DMS79 (cell line): ENCODE measurements at places on chromosomes 7 and 10.

DNA sequence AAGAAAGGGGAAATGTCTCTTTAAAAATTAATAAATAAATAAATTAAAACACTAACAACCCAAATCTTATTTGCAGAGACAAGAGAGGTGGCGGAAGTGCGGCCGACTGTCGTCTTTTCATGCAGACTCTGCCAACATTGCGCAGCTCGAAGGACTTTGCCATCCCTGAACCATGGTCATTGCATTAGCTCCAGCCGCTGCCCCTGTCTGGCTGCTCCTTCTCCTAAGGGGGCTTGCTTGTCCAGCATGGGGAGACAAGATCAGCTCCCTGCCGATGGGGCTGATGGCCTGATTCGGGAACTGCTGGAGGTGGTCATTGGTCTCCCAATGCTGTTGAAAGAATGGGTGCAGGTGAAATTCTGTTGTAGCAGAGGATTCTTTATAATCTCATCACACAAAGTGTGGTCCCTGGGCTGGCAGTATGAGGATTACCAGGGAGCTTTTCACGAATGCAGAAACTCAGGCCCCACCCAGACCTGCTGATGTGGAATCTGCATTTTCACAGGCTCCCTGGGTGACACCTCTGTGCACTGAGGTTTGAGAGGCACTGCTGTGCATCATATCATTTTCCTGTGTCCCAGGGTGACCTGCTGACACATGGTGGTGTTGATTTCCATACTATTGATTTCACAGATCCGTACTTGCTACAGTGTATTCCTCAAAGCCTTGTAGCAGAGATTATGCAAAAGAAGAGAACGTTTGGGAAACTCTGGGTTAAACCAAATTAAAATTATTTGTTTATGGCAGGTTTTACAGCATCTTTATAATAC is 172.4 kb upstream of the ZMIZ1 start:
- no peak for DNase-seq

DNA sequence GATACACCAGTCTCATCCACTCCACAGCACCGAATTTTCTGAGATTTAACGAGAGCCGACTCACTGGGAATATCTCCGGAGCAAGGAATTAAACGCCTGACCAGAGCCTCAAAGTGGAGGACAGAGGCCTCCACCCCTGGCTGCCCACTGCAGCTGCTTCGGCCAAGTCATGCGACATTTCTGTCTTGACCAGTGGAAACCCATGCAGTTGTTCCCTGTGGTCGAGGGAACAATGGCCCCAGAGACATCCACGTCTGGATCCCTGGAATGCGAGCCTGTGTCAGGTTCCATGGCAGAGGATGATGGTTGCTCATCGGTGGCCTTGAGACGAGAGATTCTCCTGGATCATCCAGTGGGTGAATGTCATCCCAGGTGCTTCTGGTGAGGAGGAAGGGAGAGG is 65.7 kb upstream of the INSIG1 start:
- DNase-seq, result no peak

DNA sequence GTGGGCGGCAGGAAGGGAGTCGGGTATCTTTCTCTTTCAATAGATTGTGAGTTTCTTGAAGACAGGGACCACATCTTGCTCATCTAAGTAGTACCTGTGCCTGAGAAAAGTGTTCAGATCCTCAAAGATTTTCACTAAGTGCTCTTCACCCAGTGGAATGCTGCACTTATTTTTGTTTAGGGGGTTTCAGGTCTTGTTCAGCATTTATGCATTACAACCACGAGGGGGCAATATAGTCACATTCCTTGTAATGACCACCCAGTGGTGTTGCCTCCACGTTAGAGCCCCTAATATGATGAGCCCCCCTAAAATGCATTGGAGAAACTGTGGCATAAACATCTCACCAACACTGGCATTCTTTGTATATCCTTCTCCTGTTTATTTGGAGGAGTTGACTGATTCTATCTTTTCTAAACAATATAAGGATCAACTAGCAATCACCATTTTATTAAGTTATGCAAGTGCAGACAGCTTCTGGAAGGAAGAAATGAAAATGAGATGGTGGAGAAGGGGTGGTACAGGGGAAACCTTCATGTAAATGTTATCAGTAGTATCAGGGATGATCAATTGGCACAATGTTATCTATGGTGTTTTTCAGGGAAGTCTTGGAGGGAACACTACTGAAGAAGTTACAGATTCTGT is 3.1 kb upstream of the PAPSS2 start:
- no peak for DNase-seq

- DNase-seq, result no peak
Measured at GRCh38 chr7:39217783-39218182, 240.1 kb downstream of the POU6F2 start.

GRCh38 chr10:91198781-91199180 is 21.7 kb upstream of the PCGF5 start:
- DNase-seq, result no peak

GRCh38 chr7:4711634-4712033 is 29.5 kb downstream of the FOXK1 start:
- no peak for DNase-seq

- DNase-seq, result no peak
Measured at GRCh38 chr10:129877773-129878371, 86.2 kb downstream of the EBF3 start.

DNA sequence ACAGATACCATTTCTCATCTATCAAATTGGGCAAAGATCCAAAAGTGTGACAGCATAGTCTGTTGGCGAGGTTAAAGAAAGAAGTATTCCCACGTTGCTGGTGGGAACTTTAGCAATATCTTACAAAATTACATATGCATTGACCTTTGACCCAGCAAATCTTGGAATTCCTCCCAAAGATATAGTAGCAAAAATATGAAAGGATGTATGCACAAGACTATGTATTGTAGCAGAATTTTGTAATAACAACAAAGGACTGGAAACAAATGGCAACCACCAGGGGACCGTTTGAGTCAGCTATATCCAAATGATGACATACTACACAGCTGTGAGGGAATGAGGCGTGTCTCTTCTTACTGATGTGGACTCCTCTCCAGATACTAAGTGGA is 50.2 kb downstream of the KCNH2 start:
- no peak for DNase-seq

DNA sequence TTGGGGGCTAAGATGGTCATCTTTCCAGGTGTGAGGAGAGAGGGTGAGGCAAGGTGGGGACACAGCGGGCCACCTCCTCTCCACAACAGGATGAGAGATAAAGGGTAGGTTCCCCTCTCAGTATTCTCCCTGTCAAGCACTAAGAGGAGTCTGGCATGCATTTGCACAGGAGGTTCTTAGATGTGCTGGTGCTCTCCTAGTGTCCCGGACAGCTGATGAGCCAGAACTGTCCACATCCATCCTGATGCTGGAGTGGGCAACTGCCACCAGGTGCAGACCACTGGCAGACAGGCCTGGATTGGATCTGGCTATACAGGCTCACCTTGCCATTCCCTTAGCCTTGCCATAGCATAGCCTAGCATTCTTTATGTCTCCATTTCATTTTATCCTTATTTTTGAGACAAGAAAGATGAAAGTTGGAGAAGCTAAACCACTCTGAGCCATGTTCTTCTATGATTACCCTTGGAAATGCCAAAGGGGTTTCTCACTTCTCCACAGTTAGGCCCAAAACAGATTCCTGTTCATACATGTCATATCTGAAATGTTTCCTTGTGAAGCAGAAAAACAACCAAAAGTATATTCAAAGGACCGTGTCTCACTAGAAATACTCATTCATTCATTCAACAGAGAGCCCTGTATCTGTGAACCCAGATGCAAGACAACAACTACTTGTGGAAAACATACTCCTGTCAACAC is 48.8 kb upstream of the ANTXRL start:
- DNase-seq, result no peak

GRCh38 chr7:139875821-139876241 is 46.8 kb downstream of the TBXAS1 start:
- DNase-seq, result no peak

DNA sequence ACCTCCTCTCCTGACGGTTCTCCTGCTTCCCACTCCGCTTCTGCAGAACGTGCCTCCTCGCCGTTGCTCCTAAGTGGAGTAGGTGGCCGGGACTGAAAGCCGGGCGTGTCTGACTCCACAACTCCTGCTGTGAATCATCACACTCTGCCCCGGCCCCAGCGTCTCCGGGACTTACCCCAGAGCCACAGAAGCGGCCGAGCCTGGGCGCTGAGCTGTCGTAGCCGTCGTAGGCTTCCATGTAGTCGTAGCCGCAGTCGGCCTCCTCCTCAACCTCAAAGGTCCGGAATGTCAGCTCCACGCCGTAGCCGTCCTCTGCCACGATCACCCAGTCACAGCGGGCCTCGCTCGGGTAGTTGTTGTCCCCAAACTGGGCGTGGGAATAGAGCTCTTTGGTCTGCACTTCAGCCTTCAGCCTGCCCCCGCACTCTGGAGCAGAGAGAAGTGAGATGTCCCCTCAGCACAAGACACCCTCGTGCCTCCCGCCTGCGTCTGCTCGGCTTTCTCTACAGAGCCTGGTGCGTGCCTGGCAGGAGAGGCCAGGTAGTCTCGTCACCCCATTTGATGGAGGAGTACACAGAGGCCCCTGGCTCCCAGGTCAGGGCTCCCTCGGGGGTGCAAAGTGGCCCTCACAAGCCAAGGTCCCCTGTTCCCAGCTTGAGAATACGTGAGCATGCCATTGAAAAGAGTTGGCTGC is 11.2 kb upstream of the OPALIN start:
- DNase-seq, result no peak

GRCh38 chr7:351681-352480 is 61.9 kb downstream of the FOXL3 start:
- no peak for DNase-seq

DNA sequence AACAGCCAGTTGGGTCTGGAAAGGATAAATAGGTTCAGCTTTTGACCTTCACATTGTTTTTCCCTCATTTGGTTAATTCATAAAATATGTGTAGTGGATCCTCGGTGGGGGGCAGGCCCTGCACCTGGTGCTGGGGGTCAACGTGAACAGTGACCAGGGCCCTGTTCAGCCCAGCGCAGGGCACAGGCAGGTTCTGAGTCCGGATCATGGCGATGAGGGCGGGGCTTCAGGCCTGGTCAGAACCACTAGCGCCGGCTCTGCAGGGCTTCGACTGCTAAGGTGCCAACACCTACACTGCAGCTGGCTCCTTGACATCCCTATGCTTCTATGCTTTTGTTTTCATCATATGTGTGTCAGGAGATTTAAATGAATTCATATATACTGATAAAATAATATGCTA is 177.7 kb downstream of the CXCL12 start:
- DNase-seq, result no peak

DNA sequence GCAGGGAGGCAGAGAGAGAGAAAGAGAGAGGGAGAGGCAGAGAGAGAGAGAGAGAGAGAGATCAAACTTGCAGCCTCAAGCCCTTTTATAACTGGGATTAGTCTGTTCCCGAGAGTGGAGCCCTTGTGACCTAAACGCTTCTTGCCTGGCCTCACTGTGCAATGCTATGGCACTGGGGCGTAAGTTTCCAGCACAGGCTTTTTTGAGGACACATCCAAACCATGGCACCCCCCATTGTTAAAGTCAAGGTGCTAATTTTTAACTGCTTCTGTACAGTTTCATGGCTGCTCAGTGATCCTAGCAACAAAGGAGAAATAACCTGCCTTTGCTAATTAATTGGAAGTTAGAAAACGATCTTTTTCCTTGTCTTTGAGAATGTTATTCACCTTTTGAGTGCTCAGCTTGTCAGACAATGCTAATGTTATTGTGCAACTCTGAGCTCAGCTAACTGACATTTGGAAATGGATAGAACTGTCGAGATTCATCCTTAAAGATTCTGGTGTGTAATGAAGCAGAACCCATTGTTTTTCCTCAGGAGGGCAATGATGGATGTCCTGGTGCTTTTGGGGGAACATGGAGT is 268.4 kb downstream of the GLRX3 start:
- DNase-seq, result no peak

DNA sequence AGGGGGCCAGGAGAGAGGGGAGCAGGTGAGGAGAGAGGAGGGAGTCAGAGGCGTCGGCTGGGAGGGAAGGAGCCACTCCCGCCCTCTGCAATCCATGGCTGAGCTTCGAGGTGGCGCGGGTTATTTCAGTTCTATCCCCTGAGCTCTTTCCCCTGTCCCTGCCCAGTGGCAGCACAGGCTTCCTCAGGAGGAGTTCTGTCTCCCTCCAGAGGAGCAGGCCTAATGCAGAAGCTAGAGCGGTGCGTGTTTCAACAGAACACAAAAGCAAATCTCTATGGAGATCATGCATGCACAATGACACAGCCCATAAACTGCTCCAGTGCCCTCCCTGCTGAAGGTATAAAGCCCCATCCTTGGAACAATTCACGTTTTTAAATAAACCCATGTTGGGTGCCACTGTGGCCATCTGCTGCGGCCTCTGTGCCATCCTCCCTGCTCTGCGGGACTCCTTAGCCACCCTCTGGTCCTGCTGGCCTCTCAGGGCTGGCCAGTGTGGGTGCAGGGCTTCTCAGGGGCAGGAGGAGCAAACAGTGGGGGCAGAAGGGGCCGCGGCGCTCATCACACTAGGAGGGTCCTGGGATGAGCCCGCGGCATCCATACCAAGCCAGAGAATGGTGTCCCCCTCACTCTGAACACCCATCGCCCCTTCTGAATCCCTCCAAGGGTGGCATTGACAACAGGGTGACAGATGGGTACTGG is 192.6 kb upstream of the LYZL2 start:
- no peak for DNase-seq
